ENCODE measurements at places on chromosomes 13 and 19.

DNA sequence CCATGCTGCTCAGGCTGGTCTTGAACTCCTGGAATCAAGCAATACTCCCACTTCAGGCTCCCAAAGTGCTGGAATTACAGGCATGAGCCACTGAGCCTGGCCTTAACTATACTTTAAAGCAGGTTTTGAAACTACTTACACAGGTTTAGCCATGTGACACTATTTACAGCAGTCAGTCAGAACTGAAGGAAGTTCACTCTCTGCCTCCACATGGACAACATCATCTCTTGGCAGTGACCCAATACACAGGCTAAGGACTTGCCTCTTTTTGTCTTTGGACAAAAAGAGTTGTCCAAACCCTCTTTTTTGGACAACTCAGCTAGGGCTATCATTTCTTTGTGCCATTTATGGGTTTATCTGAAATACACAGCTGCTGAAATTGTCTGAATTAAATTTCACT lies 89.0 kb upstream of the CLDN10 start:
- no peak for DNase-seq

DNA sequence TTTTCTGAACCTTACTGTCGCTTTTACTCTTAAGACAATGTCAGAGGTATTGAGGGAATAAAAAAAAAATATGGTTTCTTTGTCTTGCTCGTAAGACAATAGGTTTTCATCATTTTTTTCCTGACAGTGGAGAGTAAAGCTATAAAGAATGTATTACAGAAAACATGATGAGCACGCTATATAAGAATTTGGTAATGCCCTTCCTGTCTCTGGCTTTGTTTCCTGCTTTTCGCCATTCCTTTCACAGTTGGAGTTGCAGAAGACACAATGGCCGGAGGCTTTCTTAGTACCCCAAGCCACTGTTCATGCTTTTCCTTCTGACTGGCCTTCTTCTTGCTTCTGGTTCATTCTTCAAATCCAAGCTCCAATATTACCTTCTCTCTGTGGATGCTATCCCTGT lies 101.0 kb upstream of the DACH1 start:
- no peak for DNase-seq

- no peak for DNase-seq
These were observed 216.2 kb downstream of the SLC7A1 start for GRCh38 chr13:29379281-29379680.

GRCh38 chr19:13005253-13005652 lies 10.0 kb downstream of the NFIX start:
- DNase-seq: no peak

DNA sequence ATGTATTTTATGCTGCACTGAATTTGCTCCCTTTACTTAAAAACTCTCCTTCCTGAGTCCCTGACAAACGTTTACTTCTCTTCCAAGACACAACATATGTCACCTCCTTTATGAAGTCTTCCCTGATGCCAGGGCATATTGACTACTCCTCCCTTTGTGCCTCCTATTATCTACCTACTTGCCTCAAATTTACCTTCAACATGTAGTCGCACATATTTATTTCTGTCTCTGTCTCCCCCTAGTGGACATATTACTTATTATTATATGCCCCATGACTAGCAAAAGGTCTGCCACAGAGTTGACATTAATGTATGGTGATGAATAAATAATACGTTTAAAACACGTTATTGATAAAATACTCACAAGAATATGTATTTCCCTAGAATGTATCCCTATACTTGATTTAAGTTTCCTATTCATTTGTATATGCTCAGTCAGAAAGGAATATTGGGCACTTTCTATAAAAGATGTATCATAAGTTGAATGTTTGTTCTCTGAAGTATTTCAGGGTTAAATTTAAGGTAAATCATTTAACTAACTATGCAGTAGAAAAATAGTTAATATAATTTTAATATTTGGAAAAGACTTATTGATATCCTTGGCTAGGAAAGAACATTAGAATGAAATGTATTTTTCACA lies 250.3 kb upstream of the ATXN8OS start:
- DNase-seq: peak; percentile 10

DNA sequence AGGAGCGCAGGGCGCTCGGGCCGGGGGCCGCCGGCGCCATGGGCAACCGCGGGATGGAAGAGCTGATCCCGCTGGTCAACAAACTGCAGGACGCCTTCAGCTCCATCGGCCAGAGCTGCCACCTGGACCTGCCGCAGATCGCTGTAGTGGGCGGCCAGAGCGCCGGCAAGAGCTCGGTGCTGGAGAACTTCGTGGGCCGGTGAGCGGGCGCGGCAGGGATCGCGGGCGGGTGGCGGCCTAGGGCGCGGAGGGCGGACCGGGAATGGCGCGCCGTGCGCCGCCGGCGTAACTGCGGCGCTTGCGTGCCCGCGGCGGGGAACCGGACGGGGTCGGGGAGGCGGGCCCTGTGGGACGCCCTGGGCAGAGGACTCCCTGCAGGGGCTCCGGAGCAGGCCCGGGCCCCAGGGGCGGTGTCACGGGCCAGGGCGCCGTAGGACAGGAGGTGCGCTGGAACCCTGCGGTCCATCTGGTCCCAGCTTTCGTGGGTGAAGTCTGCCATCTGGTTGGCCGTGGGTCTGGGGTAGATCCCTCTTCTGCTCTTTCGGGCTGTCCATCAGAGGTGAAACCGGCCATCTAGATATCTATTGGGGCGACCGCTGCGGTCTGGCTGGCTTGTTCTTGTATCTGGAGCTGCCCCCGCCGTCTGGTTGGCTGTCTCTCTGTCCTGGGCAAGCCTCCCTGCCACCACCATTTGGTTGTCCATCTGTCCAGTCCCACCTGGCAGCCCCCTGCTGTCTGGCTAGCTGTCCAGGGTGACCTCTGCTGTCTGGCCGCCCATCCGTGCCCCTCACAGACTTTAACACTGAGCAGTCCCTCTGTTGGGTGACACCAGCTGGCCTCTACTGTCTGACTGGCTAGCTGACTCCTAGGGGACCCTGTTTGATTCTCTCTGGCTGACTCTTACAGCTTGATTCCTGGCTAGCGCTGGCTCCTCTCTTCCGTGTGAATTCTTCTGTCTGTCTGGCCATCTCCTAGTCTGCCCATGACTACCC lies 622 bp downstream of the DNM2 start:
- no peak for DNase-seq

DNA sequence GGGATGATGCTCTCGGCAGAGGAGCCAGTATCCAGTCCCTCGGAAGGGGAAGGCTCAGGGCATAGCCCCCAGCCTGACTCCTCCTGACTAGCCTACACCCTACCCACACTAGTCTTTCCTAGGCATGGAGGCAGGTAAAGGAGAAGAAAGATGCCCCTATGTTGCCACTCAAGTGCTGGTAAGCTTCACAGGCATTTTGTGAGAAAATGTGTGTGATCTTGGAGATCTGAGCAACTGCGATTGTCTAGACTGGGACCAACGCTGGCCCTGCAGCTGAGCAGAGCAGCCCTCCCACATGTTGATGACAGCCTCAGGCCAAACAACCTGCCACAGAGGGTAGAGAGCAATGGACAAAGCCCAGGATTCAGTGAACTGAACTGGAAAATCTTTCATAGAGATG lies 11.7 kb upstream of the ATP12A start:
- DNase-seq: no peak

GRCh38 chr19:33437393-33437820 lies 63.9 kb downstream of the CEBPG start:
- no peak for DNase-seq

DNA sequence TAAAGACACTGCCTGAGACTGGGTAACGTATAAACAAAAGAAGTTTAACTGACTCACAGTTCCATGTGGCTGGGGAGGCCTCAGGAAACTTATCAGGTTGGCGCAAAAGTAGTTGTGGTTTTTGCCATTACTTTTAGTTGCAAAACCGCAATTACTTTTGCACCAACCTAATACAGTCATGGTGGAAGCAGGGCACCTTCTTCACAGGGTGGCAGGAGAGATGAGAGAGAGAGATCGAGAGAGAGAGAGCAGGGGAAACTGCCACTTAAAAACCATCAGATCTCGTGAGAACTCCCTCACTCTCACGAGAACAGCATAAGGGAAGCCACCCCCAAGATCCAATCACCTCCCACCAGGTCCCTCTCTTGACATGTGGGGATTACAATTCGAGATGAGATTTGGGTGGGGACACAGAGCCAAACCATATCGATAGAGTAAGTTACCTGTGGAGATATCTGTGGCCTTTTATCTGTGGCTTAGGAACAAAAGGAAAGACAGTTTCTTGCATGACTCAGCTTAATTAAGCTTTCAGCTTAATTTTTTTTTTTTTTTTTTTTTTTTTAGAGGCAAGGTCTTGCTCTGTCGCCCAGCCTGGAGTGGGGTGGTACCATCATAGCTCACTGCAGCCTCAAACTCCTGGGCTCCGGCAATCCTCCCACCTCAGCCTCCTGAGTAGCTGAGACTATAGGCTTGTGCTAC lies 7.6 kb upstream of the CABP5 start:
- DNase-seq: no peak

DNA sequence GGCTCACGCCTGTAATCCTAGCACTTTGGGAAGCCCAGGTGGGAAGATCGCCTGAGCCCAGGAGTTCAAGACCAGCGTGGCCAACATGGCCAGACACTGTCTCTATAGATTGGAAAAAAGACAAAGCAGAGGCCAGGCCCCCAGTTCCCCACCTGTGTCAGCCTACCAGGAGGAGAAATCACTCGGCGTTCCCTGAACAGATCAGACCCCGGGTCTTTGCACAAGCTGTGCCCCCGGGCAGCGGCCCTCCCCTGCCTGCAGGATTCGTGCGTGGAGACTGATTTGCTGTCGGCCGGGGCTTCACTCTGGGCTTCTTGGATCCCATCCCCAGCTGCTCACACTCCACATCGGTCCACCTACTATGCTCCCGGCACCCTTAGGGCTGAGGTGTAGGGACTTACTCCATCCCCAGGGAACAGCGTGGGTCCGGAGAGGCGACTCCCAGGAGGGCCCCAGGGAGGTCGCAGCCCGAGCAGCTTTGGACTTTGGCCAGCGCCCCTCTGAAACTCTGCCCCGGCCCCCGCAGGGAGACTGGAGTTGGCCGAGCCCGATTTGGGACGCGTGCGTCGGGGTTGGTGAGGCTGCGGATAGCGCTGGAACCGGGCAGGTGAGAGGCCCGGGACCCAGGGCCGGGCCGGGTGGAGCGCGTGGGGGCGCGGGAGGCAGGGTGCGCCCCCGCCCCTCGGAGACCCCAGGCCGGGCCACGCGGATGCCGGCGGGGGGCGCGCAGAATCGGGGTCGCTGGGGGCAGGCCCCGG lies 515 bp upstream of the EFNA2 start:
- DNase-seq: no peak

DNA sequence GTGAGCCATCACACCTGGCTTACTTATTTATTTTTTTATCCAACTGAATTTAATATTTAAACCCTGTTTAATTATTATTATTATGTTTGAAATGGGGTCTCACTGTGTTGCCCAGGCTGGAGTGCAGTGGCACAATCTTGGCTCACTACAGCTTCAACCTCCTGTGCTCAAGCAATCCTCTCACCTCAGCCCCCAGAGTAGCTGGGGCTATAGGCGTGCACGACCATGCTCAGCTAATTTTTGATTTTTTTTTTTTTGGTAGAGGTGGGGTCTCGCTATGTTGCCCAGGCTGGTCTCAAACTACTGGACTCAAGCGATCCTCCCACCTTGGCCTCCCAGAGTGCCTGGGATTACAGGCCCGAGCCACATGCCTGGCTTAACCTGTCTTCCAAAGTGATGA lies 32.5 kb downstream of the SPTBN4 start:
- no peak for DNase-seq

DNA sequence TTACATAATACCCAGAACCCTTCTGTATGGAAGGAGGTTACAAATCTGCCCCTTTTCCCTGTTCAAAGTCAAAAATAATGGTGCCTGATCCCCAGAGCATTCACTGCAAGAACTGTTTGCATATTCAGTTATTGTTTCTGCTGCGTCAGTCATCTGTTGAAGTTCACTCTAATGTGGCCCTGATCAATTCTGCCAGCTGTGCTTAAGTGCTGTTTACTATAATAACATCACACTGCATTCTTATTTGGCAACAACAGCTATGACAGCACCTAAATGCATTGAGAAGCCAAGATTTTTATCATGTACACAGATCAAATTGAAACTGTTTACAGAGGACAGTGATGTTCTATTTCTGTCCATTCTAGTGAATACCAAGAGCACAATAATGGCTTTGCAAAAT lies 115.9 kb downstream of the DACH1 start:
- DNase-seq: no peak

- DNase-seq: no peak
These were observed 303.6 kb upstream of the ZNF507 start for GRCh38 chr19:32041681-32042292.

GRCh38 chr19:1901940-1902404 lies 3.2 kb upstream of the ADAT3 start:
- DNase-seq: no peak

- no peak for DNase-seq
These were observed 36.1 kb downstream of the OLFM4 start for GRCh38 chr13:53064731-53065130.

GRCh38 chr13:39506559-39507390 lies 96.2 kb downstream of the LHFPL6 start:
- no peak for DNase-seq

GRCh38 chr19:31459430-31459829 lies 110.2 kb upstream of the TSHZ3 start:
- no peak for DNase-seq

DNA sequence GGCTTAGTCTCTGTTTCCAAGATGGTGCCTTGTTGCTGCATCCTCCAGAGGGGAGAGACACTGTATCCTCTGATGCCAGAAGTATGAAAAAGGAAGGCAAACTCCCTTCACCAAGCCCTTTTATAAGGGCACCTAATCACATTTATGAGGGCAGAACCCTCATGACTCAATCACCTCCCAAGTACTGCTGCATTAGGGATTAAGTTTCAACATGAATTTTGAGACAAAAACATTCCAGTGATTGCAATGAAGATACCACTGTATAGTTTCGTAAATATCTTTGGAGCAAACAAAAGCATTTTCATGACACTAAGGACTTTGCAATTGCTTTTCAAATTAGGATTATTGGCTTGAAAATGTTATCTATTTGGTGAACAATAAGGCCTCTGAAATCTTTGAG lies 63.8 kb downstream of the RNF17 start:
- DNase-seq: no peak

GRCh38 chr19:48685583-48685982 lies 10.2 kb upstream of the FUT2 start:
- DNase-seq: no peak

- DNase-seq: no peak
These were observed 54.8 kb upstream of the HMGB1 start for GRCh38 chr13:30520571-30520970.

- no peak for DNase-seq
These were observed 367.2 kb downstream of the DNAJC15 start for GRCh38 chr13:43390619-43391018.

DNA sequence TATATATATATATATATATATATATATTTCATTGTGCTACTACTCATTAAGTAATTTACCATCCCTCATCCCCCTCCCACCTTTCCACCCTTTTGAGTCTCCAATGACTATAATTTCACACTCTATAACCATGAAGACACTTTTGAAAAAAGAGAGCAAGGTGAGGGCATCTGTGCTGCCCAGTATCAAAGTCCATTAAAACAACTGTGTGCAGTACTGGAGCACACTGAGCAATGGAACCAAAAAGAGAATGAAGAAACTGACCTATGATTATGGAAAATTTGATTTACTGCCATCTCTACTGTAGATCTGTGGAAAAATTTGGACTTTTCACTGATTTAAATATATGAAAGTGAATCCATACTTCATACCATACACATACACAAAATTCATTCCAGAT lies 217.9 kb downstream of the COL4A1 start:
- no peak for DNase-seq
